ENCODE measurements at places on chromosomes 3 and 15. TPM values are rescaled to one million over a fixed set of nuclear protein-coding genes. Genes with fewer than 3 reads are reported as not detected.

DNA sequence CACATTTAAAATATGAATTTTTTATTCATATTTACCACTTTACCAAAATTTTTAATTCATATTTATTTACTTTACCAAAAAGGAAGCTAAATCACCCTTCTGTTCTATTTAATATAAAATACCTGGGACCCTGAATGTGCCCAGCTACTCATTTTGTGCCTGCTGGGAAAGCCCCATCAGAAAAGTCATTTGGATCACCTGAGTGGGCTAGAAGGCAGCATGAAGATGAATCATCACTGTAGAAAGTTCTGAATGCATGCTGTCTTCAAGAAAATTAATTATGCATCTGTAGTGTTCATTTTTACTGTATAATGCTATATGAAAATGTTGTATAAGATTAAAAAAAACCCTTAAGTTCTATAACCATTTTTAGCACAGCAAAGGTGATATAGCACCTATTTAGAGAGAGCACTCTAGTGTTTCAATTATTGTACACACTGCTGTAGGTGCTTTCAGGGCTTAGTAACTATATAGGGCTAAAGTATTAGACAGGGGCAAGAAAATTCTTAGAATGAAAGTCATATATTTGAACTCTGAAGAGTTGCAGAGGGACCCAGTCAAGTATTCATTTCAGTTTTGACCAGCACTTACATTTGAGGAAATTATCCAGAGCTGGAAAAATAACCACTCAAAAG, 175.1 kb downstream of the NFKBIZ start:
- DNase-seq: no peak
- H3K4me3 ChIP-seq: no peak overlapping the region
- H3K27ac ChIP-seq: no peak overlapping the region
- no peaks in the 10 kb centered on the region for H3K36me3 ChIP-seq
- no peaks in the 10 kb centered on the region for H3K4me1 ChIP-seq

GRCh38 chr3:60703956-60704736, 547.1 kb downstream of the FHIT start:
- no peak for DNase-seq
- no peak overlapping the region for H3K4me3 ChIP-seq
- H3K4me1 ChIP-seq: no peaks in the 10 kb centered on the region
- H3K27ac ChIP-seq: no peak overlapping the region
- H3K27me3 ChIP-seq: no peaks in the 10 kb centered on the region
- no peaks in the 10 kb centered on the region for H3K36me3 ChIP-seq

- no peak for DNase-seq
- no peaks in the 10 kb centered on the region for H3K27me3 ChIP-seq
- H3K4me1 ChIP-seq: peaks cover 6% of the 10 kb centered on the region
- no peak overlapping the region for H3K27ac ChIP-seq
- no peak overlapping the region for H3K4me3 ChIP-seq
Measured at GRCh38 chr3:71389911-71390573, 193.5 kb downstream of the FOXP1 start.

- no peaks in the 10 kb centered on the region for H3K36me3 ChIP-seq
- DNase-seq: no peak
Measured at GRCh38 chr3:35484929-35485530, 154.3 kb upstream of the ARPP21 start.

DNA sequence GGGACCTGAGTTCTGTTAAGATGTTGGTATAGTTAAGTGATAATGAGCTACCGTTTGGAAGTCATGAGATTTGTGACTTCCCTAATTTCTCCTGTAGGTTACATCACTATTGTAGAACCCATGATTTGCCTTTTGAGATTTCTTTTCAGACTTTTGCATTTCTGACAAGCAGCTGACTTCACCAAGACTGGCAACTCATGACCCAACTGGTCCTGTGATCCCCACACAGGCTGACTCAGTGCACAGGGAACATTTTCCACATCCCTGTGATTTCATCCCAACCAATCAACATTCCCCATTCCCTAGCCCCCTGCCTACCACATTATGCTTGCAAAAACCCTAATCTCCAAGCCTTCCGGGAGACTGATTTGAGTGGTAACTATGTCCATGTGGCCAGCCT, 242.1 kb upstream of the PDZRN3 start:
- no peak for DNase-seq
- no peaks in the 10 kb centered on the region for H3K36me3 ChIP-seq
- H3K27ac ChIP-seq: no peak overlapping the region
- H3K4me3 ChIP-seq: no peak overlapping the region
- no peaks in the 10 kb centered on the region for H3K4me1 ChIP-seq
- no peaks in the 10 kb centered on the region for H3K27me3 ChIP-seq

DNA sequence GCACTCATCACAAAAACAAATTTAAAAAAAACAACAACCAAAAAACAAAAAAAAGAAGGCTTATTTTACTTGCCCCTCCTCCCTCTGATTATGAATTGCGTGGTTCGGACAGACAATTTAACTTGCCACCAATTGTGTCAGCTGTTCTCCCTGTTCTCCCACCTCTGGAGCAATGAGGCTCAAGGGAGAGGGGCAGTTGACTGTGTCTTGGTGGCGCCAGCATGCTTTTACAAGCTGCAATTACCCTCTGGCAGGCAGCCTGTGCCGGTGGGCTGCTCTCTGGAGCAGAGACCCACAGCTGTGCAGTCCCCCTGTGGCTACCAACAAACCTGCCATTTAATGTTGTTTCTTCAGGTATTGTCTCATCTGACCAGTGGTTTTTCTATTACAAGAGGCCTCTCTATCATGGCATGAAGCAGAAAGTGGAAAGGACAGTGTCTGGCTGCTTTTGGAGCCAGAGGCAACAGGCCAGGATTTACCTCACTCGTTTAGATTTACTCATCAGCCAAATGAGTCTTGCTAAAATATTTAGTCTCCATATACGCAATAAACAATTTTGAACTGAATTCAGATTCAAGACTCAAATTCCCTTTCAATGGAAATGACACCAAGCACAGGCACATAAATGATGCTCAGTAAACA, 192.0 kb upstream of the TPRG1 start:
- no peak for DNase-seq
- H3K36me3 ChIP-seq: no peaks in the 10 kb centered on the region
- H3K4me3 ChIP-seq: no peak overlapping the region
- H3K27ac ChIP-seq: no peak overlapping the region
- no peaks in the 10 kb centered on the region for H3K27me3 ChIP-seq
- peaks cover 10% of the 10 kb centered on the region for H3K4me1 ChIP-seq

- no peaks in the 10 kb centered on the region for H3K4me1 ChIP-seq
- H3K4me3 ChIP-seq: no peak overlapping the region
- no peaks in the 10 kb centered on the region for H3K36me3 ChIP-seq
- DNase-seq: no peak
Measured at GRCh38 chr3:17322106-17322793, 420.2 kb downstream of the TBC1D5 start.

- H3K27ac ChIP-seq: no peak overlapping the region
- no peak for DNase-seq
Measured at GRCh38 chr15:65309882-65310418, 5.5 kb downstream of the RNU5B-1 start.

DNA sequence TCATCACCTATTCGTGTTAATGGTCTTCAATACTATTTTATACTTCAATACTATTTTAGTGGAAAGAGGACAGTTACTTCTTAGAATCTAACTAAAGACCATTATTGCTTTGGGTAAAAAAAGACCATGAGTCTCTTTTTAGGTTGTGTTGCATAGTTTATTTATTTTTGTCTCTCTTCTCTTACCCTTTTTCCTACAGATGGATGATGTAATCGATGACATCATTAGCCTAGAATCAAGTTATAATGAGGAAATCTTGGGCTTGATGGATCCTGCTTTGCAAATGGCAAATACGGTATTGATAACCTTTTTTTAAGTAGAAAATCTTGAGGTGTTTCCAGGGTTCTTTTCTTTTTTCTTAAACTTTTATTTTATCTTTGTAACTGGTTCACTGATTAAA, 58.5 kb upstream of the SAMMSON start:
- no peaks in the 10 kb centered on the region for H3K4me1 ChIP-seq
- no peaks in the 10 kb centered on the region for H3K27me3 ChIP-seq
- no peak for DNase-seq
- H3K36me3 ChIP-seq: no peaks in the 10 kb centered on the region

DNA sequence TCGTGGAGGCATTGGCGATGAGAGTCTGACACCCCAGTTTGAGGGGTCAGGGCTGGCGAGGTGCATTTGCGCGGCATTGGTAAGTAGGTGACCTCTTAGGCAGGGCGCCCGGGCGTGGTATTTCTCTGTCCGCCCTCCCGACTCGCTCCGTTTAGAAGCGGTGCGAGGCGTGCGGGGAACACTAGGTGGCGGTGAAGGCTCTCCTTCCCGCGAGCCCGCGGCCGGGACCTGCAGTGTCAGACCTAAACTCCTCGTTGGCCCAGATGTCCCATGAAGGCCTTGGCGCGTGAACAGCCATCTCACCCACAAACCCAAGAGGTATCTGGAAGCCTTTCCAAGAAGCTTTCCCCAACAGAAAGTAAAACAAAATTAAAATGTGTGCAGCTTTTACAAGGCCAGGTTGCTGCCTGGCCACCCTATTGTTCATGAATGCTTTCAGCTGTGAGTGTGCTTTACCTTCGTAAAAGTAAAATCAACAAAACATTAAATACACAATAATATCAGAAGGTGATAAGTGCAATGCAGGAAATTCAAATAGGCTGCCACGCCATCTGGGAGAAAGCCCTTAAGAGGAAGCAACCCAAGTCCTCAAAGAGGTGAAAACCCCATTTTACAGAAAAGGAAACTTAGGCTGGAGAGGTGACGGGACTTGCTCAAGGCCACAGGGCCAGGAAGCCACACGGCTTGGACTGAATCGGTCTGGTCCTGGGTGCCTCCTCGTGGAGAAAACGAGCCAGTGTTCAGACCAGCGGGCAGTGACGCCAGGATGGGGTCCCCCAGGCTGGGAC, 120.3 kb downstream of the ETFA start:
- peaks cover 5% of the 10 kb centered on the region for H3K27me3 ChIP-seq
- no peaks in the 10 kb centered on the region for H3K36me3 ChIP-seq
- no peak overlapping the region for H3K27ac ChIP-seq
- no peak overlapping the region for H3K4me3 ChIP-seq

- no peak overlapping the region for H3K27ac ChIP-seq
- no peaks in the 10 kb centered on the region for H3K27me3 ChIP-seq
- H3K4me1 ChIP-seq: peaks cover 8% of the 10 kb centered on the region
Measured at GRCh38 chr3:136350557-136350956, 100.4 kb downstream of the PCCB start.

The KBTBD13 gene
- not detected for polyA plus RNA-seq

The DUOX1 gene
- polyA plus RNA-seq: 32.5 TPM
